ENCODE measurements at places on chromosomes 6 and 20.
A peak's percentile ranks its signal among the peaks of the same experiment; 100 is the strongest.

GRCh38 chr6:160765412-160765811, 63.4 kb downstream of the PLG start:
- no peak for DNase-seq

DNA sequence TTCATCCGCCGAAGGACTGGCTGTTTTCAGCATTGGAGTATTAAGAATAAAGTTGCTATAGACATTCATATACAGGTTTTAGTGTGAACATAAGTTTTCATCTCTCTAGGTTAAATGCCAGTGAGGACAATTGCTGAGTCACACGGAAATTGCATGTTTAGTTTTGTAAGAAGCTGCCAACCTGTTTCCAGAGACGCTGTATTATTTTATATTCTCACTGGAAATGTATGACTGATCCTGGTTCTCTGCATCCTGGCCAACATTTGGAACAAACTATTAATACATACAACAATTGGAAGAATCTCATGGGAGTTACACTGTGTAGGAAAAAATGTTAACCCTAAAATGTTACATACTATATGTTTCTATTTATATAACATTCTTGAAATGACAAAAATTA, 16.7 kb upstream of the TGM6 start:
- no peak for DNase-seq

- no peak for DNase-seq
Measured at GRCh38 chr6:21565431-21565830, 28.1 kb upstream of the SOX4 start.

DNA sequence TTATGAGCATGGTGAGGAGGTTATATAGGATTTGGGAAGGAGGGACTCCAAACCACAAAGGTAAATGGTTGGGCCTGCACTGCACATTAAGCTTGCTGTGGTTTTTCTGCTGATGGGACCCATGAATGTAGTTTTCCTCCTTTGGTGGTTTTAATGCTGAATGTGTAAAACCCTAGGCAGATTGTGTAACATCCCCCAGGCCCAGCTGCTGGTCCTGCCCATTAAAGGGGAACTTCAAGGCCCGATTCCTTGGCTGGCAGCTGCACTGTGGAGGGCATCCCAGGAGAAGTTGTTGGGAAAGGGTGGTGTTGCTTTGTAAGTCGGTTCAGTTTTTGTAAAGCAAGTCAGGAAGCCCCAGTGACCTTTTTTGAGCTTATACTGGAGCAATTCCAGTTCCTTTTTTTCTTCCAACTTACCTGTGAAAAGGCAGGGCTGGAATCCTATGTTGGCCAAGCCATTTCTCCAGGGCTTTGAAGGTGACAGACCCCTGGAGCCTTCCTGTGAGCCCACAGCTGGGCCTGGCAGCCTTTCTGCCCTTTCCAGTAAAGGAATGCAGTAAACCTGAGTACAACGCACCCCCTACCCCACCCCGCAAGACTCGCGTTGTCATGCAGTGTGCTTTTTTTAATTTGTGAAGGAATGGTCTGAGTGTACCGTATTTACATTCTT, 43.1 kb upstream of the NAA20 start:
- no peak for DNase-seq

- DNase-seq = no peak
Measured at GRCh38 chr6:137928286-137928685, 61.2 kb downstream of the TNFAIP3 start.

DNA sequence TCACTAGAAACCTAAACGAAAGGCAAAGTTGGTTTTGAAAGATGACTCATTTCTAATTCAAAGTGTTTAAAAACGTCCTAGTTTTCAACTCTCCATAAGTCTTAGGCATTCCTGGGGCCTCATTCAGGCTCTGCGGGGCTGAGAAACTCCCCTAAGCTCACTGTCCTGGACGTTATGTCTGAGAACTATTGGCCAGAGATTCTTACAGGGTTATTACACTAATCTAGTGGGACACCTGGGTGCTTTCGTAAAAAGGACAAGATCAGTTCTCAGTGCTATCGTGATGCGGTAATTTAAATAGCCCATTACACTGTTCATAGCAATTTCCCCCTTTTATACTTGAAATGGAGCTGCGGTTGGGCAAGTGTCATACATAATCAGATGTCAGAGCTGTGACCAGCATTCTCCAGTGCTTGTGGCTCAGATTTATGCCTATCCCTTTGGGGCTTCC, 280.9 kb downstream of the QKI start:
- no peak for DNase-seq

DNA sequence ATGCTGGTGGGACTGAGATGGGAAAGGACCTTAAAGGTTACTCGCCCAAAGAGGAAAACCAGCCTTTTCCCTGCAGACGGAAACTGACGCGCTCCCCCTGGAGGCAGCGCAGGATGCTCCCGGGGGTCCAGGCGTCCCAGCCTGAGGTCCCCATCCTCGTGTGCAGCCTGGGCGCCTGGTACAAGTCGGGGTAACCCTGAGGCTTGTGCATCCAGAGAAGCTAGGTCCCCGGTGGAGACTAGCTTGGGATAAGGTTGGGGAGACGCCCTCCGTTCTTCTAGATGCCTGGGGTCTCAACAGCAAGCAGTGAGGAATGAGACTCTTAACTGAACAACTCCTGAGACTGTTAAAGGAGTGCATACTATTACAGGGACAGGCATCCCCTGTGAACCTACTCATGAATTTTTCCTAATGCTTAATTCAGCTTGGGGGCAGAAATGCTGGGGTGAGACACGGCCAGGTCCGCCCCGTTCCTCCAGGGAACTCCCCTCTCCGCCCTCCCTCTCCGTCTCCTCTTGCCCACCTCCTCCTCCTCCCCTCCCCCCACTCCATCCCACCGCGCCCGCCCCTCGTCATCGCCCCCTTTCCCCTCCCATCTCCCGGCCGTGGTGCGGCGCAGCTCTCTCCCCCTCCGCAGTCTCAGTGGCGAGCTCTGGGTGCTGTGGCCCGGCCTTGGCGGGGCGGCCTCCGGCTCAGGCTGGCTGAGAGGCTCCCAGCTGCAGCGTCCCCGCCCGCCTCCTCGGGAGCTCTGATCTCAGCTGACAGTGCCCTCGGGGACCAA, at the start of gene PRSS35:
PRSS35 (plus strand) TSS at position 634 of the 781 bp plus-strand sequence. CDS start 10,908 bp downstream, outside the sequence.
- DNase-seq = no peak

- DNase-seq = no peak
Measured at GRCh38 chr6:122079916-122080315, 319.5 kb upstream of the HSF2 start.

DNA sequence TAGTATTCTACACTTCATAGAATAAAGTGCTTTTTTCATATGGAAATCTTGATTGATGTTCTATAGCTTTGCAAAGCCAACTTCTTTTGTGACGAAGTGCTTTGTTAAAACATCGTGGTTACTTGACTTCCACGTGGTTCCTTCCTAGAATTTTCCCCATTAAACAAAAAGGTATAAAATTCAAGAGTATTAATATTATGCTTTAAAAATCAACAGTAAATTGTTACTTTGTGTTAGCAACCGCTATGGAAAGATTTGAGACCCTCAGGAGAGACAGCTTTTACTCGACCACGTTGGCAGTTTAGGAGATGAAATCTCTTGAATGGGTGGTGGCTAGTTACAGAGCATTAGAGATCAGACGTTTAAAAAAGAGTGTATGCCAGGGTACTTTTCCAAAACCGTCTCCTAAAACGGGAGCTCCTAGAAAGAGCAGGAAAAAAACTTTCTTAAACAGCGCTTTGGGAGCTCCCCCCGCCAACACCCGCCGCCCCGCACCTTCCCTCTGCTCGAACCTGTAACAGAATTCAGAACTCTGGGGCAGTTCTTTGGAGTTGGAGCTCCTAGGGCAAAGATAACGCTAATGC, 920 bp downstream of the GJA1 start:
- DNase-seq = no peak

GRCh38 chr6:80186082-80186481, 79.6 kb downstream of the BCKDHB start:
- no peak for DNase-seq

DNA sequence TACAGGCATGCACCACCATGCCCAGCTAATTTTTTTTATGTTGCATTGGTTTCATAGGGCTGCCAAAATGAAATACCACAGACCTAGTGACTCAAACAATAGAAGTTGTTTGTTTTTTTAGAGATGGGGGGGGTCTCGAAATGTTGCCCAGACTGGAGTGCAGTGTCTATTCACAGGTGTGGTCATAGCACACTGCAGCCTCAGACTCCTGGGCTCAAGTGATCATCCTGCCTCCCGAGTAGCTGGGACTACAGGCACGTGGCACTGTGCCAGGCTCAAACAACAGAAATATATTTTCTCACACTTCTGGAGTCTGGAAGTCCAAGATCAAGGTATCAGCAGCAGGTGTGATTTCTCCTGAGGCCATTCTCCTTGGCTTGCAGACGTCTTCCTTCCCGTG, 6.6 kb upstream of the SLC16A10 start:
- DNase-seq = no peak

GRCh38 chr20:63940071-63940471, 16.1 kb downstream of the UCKL1 start:
- no peak for DNase-seq

- DNase-seq = no peak
Measured at GRCh38 chr6:147127587-147127986, 76.6 kb upstream of the STXBP5 start.

DNA sequence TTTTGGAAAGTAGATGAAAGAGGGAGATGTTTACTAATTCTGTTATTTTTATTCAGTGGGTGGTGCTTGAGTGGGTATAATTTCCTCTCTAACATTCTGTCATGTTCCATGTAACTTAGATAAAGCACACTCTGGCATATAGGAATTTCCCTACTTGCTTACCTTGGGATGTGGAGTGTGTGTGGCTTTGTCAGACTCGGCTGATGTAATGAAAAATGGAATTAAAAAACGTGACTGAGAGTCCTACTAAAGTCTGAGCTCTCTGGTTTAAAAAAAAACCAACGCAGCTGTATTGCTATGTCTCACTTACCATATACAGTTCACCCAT, 98.3 kb downstream of the JARID2 start:
- no peak for DNase-seq

GRCh38 chr6:2773449-2773848, 8.3 kb downstream of the WRNIP1 start:
- DNase-seq = no peak

DNA sequence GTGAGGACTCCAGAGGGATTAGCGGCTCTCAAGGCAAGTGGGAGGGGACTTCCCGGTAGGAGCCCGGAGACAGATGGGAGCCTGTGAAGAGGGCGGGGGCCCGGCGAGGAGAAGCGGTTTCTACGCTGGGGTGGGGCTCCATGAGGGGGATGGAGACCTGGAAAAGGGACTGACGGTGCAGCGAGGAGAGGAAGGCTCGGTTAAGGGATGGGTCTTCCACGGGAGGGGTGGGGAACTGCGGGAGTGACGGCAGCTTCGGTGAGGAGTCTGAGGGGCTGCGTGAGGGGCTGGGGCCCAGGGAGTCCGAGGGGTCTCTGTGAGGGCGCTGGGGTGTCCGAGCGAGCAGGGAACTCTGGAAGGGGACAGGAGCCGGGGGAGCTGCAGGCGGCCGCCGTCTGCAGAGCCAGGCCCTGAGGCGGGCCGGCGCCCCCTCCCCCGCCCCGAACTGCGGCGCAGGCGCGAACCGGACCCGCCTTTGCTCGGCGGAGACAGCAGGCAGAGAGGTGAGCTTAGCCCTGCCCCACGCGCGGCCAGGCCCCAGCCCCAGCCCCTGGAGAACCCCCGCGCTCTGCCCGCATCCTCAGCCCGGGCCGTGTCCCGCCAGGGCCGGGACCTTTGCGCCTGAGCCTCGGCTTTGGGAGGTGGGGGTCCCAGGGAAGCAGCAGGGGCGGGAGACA, at the start of gene NRSN2:
NRSN2 (plus strand) TSS at position 472 of the 677 bp plus-strand sequence. CDS start 2,533 bp downstream, outside the sequence.
- DNase-seq = peak; percentile 13

DNA sequence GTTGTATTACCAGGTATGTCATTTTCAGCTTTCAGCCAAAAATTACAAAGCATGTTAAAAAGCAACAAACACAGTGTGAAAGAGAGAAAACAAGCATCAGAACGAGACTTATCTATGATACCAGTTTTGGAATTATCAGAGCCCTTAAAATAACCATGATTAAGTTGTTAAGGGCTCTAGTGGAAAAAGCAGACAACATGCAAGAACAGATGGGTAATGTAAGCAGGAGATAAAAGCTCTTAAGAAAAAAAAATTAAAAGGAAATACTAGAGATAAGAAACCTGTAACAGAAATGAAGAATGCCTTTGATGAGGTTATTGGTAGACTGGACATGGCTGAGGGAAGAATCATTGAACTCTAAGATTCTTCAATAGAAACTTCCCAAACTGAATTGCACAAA, 127.5 kb upstream of the SCGN start:
- DNase-seq = no peak

- no peak for DNase-seq
Measured at GRCh38 chr6:11868392-11868791, 89.8 kb upstream of the ADTRP start.

DNA sequence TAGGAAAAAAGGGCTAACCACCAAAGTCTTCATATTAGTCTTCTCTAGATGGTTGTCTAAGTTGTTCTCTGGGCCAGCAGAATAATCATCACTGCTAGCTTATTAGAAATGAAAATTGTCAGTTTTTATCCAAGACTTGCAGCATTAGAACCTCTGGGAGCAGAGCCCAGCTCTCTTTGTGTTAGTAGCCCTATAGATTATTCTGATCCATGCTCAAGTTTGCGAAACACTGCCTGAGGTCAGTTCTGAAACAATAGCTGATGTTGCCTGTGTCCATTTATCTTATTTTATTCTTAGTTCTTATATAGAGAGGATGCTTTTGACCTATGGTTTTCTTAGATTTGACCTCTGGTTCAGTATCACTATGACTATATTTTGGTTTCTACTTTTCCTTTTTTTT, 66.9 kb downstream of the BCKDHB start:
- no peak for DNase-seq

- DNase-seq = no peak
Measured at GRCh38 chr20:9100691-9101090, 31.8 kb downstream of the PLCB4 start.

DNA sequence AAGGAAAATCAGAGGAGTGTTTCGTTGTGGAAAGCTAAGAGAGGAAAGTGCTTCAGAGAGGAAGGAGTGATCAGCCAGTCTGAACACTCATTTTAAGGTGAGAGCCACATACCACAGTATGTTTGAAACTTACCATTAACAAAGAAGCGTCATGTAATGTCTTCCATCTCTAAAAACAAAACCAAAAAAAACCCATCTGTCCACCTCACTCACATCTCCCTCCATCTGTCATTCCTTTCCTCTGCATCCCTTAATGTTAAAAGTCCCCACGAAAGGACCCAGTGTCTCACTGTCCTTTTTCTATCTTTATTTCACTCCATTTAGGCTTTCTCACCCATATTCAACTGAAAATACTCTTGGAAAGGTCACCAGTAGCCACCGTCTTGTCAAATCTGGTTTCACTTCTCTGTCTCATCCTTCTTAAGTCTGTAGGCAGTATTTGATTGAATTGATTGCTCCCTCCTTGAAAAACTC, 59.4 kb upstream of the GNRH2 start:
- DNase-seq = no peak

All from activated CD4-positive, CD25-positive, alpha-beta regulatory T cell (primary cell).